Fibroblast of the conjunctiva (primary cell): ENCODE measurements at places on chromosomes 5 and 9.

DNA sequence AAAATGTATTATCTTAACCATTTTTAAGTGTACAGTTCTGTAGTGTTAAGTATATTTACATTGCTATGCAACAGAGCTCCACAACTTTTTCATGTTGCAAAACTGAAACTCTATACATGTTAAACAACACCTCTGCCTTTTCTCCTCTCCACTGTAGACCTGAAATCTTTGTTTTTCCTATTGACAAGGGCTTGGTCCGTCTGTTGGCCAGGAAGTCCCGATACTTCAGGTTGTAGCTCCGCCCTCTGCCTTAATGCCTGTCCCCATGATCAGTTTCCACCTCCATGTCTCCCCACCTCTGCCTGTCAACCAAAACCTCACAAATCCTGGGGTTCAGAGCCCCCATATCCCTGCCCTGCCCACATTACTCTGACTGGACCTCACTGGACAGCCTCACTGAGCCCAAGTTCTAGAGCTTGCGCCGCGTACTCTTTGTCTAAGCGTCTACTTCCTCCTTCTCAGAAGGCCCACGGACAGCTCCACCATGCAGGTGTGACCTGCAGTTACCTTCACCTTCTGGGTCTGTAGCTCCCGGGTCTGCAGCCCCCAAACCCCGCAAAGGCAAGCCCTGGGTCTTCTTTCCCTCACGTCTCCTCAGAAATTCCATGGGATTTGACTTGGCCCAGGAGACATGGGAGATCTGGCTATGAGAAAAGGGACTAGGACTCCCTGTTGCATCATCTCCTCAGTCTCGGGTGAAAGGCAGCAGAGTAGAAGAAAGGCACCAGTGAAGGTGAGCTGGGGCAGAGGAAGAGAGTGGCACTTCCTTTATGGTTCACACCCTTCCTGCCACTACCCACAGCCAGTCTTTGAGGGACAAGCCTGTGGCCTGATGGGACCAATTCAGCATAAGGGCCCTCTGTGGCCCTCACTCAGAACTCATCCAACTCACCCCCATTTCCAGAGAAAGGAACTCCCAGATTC is 8.0 kb downstream of the GLIPR2 start:
- no peak for DNase-seq

DNA sequence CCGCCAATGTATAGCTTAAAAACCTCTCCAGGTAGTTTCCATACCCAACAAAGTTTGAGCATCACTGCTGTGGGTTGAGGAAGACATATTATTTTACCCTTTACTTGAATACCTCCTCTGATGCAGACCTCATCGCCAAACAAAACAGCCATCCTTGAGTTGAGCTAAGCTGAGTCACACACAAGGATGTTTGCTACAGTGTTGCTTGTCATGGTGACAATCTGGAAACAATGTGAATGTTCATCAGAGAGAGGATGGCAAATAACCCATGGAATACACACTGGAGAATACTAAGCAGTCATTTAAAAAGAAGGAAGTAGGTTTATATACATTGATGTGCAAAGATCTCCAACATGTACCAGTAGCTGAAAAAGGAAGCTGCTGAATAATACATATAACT is 41.1 kb upstream of the TCF7 start:
- DNase-seq, result no peak

DNA sequence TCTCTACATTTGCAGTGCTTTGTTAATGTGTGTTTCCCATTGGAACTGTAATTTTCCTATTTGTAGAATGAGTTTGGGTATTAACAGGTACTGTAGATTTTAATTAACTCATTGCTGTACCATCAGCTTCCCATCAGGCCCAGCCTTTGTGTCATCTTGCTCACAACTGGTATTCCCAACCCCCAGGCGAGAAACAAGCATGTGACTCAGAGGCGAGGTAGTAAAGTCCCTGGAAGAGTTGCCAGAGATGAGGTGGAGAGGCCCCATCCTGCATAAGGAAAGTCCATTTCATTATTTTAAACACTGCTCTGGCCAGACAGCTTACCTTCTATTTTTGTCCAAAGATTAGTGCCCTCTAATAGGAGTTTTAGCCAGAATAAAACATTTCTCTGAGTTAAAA is 29.9 kb downstream of the ADCY2 start:
- DNase-seq, result no peak

- DNase-seq, result no peak
Measured at GRCh38 chr9:124456341-124457078, 6.3 kb downstream of the ADGRD2 start.

DNA sequence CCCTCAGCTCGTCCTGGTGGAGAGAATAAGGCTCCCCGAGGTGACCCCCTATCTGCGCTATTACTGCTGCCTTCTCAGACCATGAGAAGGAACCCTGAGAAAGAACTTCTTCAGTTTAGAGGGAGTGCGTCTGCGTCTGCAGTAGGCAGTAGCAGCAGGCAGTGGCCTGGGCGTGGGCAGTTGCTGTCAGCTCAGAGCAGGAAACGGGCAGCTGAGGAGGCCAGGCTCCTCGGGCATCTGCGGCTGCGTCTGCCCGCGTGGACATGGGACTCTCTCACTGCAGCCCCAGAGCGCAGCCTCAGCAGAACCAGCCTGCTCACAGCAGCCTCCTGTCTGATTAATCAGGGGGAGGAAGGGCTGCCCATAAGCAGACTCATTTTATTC is 49.8 kb upstream of the FCN1 start:
- no peak for DNase-seq

GRCh38 chr5:15762668-15763067 is 262.7 kb downstream of the FBXL7 start:
- DNase-seq, result no peak

DNA sequence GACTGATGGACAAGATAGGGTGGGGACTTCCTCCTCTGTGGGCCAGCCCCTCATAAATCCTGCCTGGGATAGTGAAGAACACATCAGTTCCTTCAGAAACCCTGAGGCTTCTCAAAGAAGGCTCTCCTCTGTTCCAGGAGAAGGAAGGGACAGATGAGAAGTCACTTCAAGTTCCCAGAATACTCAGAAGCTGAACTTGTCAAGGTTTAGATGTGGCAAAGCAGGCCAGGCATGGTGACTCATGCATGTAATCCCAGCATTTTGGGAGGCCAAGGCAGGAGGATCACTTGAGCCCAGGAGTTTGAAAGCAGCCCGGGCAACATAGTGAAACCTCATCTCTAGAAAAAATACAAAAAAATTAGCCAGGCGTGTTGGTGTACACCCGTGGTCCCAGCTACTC is 38.5 kb downstream of the STOM start:
- DNase-seq, result no peak

GRCh38 chr5:143057580-143057999 is 287.4 kb downstream of the ARHGAP26 start:
- DNase-seq, result no peak

DNA sequence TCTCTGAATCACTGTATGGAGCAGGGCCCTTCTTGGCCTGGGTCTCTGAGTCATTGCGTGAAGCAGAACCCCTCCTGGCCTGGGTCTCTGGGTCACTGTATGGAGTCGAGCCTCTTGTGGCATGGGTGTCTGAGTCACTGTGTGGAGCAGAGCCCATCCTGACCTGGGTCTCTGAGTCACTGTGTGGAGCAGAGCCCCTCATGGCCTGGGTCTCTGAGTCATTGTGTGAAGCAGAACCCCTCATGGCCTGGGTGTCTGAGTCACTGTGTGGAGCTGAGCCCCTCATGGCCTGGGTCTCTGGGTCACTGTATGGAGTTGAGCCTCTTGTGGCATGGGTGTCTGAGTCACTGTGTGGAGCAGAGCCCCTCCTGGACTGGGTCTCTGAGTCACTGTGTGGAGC is 94.0 kb upstream of the RAPGEF1 start:
- no peak for DNase-seq

DNA sequence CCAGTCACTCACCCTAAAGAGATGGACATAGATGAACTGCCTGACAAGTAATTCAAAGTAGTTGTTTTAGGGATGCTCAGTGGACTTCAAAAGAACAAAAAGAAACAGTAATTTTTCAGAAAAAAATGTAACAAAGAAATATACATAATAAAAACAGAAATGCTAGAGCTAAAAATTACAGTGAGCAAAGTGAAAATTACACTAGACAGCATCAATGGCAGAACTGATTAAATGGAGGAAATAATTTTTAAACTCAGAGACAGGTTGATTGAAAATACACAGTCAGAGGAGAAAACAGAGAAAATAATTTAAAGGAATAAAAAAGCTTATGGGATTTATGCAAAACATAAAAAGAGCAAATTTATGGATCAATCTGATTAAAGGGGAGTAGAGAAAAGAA is 1968.4 kb downstream of the EFNA5 start:
- no peak for DNase-seq
